ENCODE measurements at places on chromosomes 1 and 21.

DNA sequence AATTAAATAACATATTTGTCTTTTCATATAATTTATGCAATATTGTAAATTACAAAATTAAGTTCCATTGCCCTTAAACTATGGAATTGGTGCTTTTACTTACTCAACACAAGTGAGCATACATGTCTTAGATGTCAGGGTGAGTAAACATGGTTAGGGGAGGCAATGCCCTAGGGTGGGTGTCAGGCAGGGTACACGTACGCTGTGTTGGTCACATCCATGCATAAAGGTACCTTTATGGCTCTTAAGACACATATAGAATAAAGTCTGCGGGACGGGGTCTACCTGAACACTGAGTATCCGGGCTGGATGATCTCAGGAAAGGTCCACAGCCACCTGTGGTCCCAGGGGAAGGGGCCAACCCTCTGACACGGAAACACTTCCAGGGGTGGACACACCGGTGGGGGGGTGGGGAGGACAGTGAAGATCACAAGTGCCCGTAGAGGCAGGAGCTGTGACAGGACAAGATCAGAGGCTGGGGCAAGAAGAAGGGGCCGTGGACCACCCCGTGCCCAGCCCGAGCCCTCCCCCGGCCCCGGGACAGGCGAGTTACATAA lies 720 bp downstream of the LIN9 start:
- DNase-seq = no peak

GRCh38 chr1:46547481-46548383 lies 3.7 kb downstream of the KNCN start:
- DNase-seq = no peak

GRCh38 chr1:70627910-70628309 lies 216.8 kb downstream of the CTH start:
- no peak for DNase-seq

- no peak for DNase-seq
Observed at GRCh38 chr1:201774224-201774982, 54.6 kb upstream of the IPO9 start.

- no peak for DNase-seq
Observed at GRCh38 chr1:58477390-58477789, 69.1 kb downstream of the OMA1 start.

DNA sequence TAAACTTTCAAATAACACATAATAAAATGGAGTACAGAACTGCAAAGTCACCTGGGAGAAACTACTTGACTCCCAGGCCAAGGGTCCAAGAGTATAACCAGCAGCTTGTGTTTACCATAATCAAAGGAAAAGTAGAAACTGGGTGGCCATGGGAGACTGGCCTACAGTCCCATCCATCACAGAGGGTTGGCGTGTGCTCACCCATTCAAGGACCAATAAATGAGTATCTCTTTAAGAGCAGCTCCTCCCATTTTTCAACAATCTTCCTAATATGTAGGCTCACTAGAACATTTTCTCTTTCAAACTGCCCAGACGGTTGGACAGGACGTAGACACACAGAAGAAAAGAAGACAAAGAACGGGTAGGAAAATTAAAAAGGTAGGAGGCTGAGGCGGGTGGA lies at the start of gene FMO3:
Gene FMO3, plus strand, starts transcription at position 302 of the 400 bp plus-strand sequence. CDS start 1,754 bp downstream, outside the sequence.
- no peak for DNase-seq

DNA sequence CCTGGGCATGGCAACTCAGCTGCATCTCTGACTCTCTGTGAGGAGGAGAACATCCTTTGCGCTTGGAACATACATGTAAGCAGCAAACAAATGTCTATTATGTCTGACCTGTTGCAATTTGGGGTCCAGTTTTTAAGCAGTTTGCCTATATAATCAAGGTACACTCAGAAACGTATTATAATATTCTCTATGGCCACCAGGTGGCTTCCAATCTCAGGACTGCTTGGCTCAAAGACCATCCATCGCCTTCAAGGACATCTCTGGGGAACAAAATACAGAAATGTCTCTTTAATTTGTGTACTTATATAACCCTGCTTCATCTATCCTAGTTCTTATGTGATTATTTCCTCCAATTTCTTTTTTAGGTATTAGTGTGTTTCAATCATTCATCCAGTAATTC lies 227.2 kb downstream of the OLFM3 start:
- no peak for DNase-seq

GRCh38 chr1:21510113-21510493 lies 880 bp downstream of the ALPL start:
- DNase-seq = no peak

DNA sequence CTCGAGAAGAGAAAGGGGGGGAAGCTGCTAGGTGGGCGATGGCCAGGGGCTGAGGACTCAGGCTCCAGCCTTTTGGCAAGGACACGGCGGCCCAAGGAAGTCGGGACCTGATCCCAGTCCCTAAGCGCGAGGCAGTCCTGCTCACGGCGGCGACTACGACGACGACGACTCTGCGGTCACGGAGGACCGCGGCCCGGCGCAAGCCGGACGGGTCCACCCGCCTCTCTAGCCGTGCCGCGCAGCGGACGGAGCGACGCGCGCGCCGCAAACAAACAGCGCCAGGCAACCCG lies 401 bp downstream of the WNT9A start:
- DNase-seq = no peak

- no peak for DNase-seq
Observed at GRCh38 chr1:151606857-151607256, 5.0 kb upstream of the SNX27 start.

- DNase-seq = no peak
Observed at GRCh38 chr1:186715887-186716809, 35.9 kb upstream of the PTGS2 start.

DNA sequence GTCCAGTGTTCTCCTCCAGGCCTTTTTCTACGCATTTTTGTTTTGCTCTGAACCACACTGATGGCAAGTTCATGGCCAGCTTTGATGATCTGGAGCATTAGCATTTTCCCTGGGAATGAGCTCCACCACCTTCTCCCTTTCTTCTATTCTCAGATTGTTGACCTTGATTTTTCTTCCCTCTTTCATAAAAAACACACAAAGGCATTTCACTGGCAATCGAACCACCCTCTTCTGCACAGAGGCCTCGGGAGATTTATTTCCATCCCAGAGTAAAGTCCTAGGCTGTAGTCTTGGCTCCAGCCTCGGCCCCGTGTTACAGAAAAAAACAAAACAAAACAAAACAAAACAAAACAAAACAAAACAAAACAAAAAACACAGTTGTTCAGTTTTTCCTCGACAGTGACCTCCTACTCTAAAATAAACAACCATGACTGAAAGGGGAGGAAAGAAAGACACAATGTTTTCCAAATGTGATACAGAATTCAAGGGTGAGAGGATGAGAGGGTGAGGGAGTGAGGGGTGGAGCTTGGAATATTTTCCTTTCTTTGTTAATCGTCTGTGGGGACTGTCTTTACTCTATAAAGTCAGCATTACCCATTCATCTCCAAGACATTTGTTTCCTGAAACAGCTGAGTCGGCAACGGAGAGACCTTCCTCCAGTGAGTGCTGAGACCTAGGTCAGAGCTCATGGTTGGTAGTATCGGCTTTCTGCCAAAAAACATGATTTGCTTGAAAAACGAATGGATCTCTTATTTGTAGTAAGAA lies 29.8 kb upstream of the RNF186 start:
- no peak for DNase-seq

- DNase-seq = no peak
Observed at GRCh38 chr1:206729050-206729449, 41.5 kb upstream of the IL19 start.

DNA sequence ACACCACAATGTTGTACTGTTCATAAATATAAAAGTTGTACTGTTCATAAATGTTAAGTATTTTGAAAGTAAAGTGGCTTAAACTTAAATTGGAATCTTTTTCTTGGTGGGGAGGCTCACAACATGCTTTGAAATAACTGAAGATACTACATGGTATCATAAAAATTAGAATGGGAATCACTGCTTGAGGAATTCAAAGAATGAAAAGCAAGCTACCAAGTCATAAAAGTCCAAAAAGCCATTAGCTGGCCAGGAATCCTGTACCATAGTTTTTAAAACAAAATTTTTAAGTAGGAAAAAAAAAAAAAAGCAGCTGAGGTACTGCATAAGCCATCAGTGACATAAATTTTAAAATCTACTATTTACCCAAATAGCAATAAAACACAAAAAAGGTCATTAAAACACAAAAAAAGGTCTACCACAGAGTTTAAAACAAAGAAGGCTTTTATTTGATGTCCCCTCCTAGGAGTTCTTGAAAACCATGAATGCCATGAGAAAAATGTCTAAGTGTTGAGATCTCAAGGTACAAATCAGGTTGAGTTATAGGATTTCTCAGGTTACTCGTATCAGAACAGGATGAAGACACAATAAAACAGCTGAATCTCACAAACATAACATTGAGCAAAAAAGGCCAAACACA lies 8.6 kb downstream of the ZZZ3 start:
- DNase-seq = no peak

GRCh38 chr1:177820213-177820612 lies 149.6 kb downstream of the SEC16B start:
- no peak for DNase-seq

- DNase-seq = peak; percentile 37
Observed at GRCh38 chr1:153880962-153881361, 41.8 kb downstream of the GATAD2B start.

- DNase-seq = no peak
Observed at GRCh38 chr1:69858534-69858933, 290.8 kb downstream of the LRRC7 start.

GRCh38 chr1:228046421-228047182 lies 35.9 kb upstream of the ARF1 start:
- DNase-seq = no peak

DNA sequence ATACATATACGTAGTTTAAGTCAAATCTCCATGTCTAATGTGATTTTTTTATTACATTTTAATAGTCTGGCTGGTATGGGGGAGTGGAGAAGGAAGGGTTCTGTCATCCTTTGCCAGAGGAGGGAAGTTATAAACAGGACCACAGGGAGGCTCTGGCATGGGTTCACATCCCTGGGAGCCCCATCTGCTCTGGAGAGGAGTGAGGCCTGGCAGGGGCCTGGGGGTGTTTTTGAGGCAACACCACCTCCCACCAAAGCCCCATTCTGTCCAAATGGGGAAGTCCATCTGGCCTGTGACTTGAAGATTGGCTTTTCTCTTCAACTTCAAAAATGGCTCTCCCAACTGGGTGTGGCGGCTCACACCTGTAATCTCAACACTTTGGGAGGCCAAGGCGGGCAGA lies 15.8 kb downstream of the DISP3 start:
- DNase-seq = no peak

DNA sequence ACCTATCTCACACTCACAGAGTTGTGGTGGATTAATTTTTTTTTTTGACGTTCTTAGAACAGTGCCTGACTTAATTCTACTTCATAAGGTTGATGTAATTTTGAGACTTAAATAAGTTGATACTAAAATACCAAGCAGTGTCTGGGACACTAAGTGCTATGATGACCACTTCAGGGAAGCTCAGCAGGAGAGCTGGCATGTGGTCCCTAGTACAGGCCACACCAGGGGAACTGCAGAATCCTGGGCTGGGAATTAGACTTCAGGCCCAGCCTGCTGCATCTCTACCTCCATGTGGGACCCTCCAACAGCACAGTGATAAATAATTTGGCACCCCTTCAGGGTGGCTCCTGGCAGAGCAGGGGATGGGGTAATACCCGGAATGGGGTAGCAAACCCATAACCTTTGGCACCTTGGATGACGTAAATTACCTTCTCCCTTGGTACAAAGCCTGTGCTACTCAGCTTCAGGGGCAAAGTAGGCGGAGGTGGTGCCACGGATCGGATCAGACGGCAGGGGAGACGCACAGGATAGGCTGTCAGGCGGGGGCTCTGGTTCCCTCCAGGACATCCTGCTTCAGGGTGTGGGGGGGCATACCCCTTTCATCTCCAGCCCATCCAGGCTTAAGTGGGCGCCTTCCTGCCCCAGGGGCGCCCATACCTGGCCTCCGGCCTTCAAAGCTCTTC lies 4.8 kb downstream of the MFSD2A start:
- no peak for DNase-seq

DNA sequence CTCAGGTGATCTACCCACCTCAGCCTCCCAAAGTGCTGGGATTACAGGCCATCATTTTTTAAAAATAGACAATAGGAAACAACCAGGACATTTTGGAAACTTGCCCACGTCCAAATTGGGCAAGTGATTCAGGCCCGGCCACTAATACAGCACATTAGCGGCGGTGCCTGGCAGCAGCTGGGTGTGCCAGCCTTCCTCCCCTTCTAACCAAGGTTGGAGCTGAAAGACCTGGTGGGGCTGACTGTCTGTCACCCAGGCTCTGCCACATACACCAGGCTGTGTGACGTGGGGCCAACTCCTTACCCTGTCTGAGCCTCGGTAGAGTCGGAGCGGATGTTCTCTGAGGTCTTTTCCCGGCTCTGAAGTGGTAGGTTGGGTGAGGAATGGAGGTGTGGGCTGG lies 29.6 kb upstream of the TMEM51 start:
- no peak for DNase-seq

DNA sequence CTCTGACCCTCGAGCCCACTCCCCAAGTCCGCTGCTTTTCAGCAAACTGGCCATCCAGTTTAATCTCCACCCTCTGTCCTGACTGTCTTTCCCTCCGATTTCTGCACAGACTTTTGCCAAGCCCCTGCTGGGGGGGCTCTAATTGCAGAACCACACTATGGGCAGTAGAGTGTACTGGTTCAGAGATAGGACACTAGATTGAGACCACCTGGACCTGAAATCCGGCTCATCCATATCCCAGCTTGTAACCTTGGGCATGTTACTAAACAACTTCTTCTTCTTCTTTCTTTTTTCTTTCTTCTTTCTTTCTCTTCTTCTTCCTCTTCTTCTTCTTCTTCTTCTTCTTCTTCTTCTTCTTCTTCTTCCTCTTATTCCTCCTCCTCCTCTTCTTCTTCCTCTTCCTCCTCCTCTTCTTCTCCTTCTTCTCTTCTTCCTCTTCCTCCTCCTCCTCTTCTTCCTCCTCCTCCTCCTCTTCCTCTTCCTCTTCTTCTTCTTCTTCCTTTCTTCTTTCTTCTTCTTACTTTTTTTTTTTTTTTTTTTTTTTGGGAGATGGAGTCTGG lies 7.7 kb downstream of the LRRC71 start:
- DNase-seq = no peak

GRCh38 chr1:63713627-63714481 lies 60.0 kb upstream of the ROR1 start:
- DNase-seq = peak; percentile 65

All from GM04504 (cell line).